Activated CD8-positive, alpha-beta T cell treated with anti-CD3 and anti-CD28 coated beads, Interleukin-2, amount 10 ng/mL, durations not matched to agents 7 days and 5 days (primary cell): ENCODE measurements at places on chromosomes 12 and 14. TPM values are rescaled to one million over a fixed set of nuclear protein-coding genes. Genes with fewer than 3 reads are reported as not detected.

GRCh38 chr12:111193977-111194702 is 174.8 kb downstream of the PHETA1 start:
- DNase-seq: no peak

DNA sequence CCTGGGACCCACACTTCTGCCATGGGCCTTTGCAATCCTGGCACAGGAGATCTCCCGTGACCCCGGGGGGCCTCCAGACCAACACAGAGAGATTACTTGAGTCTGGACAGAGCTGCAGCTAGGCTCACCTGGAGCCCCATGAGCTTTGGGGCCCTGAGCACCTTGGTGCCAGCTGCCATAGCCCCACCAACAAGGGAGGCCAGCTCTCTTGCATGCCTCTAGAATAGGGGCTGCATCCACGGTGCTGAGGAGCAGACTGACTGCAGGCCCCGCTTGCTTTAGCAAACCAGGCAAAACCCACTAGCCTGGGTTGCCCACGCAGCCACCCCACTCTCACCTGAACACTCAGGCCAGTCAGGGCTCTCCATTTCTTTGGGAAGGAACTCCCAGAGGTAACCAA is 3.7 kb upstream of the OR4N2 start:
- DNase-seq: no peak

DNA sequence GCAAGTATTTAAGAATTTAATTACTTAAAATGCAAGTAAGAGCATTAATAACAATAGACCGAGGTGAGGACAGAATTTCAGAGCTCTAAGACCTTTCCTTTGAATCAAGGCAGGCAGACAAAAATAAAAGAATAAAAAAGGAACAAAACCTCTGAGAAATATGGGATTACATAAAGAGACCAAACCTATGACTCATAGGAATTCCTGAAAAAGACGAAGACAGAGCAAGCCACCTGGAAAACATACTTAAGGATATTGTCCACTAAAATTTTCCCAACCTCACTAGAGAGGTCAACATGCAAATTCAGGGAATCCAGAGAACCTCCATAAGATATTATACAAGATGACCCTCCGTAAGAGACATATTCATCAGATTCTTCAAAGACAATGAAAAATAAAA is 325.1 kb downstream of the AEBP2 start:
- DNase-seq: no peak

Gene GLI1
- 0.68 TPM for total RNA-seq

DNA sequence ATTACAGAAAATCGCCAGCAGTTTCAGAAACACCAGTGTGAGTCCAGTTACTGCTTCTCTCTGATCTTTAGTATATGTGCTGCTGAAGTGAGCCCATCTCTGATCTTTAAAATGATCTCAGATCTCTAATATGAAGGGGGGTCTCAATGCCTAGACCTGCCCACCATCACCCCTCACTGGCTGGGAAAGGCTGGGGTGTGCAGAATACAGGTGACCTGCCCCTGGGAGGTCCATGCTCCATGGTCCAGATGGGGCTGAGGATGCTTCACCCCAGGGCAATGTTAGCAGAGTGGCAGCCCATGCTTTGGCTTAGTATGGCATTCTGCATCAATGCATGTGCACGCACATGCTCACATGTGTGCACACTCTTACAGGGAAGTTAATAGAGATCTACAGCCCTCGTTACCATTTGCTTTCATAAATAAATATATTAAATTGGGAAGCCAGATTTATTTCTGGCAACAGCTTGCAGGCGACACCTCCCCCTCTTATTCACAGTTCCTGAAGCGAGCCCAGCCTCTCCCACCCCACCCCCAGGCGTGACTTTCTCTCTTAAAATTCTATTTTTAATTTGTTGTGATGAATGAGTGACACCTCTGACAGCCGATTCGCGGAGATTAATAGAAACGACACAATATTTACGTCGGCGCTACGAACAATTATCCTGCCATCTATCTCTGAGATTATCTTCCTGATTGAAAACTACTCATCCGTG is 104.7 kb upstream of the ESRRB start:
- no peak for DNase-seq

DNA sequence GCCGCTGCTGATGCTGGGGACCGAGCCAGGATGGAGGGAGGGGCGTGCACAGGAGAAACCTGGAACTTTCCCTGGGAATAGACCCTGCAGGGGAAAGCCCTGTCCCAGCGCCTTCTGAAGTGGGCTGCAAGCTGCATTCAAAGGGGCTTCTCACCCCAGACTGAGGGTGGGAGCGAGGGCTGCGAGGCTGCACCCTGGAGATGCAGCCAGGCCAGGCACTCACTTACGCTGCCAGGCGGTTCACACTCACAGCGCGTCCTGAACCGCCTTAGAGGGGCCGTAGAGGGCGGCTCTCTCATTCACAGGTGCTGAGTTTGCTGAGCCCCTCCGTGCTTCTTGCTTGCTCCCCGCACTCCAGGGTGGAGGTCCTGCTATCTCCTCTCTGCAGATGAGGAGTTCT is 208.5 kb upstream of the C14orf180 start:
- DNase-seq: no peak
